ENCODE measurements at places on chromosomes 6 and 20. TPM values are rescaled to one million over a fixed set of nuclear protein-coding genes. Genes with fewer than 3 reads are reported as not detected.

- H3K36me3 ChIP-seq = no peaks in the 10 kb centered on the region
- no peaks in the 10 kb centered on the region for H3K27me3 ChIP-seq
- peak; percentile 67 for DNase-seq
- H3K4me1 ChIP-seq = no peaks in the 10 kb centered on the region
- no peak overlapping the region for H3K27ac ChIP-seq
These were observed 747.6 kb downstream of the RFPL4B start for GRCh38 chr6:113094779-113095178.

- H3K27me3 ChIP-seq = no peaks in the 10 kb centered on the region
- peak overlapping the region; percentile 71 for H3K4me3 ChIP-seq
- peaks cover 9% of the 10 kb centered on the region for H3K36me3 ChIP-seq
These were observed 102.3 kb downstream of the DST start for GRCh38 chr6:56540232-56541029.

AKAP7 gene
- 4.9 TPM for total RNA-seq

- no peak for DNase-seq
- H3K4me3 ChIP-seq = no peak overlapping the region
- H3K27me3 ChIP-seq = no peaks in the 10 kb centered on the region
- H3K36me3 ChIP-seq = peaks cover 6% of the 10 kb centered on the region
These were observed 11.2 kb downstream of the TP53INP2 start for GRCh38 chr20:34715384-34715783.

DNA sequence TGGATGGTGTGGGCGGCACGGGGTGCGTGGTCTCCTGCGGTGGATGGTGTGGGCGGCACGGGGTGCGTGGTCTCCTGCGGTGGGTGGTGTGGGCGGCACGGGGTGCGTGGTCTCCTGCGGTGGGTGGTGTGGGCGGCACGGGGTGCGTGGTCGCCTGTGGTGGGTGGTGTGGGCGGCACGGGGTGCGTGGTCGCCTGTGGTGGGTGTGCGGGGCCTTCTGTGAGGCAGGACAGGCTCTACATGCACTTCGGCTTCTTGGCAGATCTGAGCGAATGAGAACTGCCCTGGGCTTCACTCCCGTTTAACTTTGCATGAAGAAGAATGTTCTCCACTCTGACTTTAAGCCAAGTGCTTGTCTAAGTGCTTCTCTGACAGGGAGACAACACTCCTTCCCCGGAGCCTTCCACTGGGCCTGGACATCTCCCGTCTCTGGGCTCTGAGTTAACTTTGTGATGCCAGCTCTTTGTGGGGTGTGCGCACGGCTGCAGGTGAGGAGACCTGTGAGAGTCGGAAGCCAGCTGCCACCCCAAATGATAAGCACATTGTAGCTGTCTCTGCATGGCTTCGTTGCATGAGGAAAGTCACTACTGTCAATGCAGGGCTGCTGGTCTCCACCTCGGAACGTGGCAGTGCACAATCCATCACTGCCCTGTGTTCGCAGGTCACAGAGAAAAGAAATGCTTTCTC is 244.8 kb downstream of the DLL1 start:
- no peak overlapping the region for H3K27ac ChIP-seq
- no peak for DNase-seq
- H3K4me3 ChIP-seq = no peak overlapping the region
- no peaks in the 10 kb centered on the region for H3K36me3 ChIP-seq
- H3K27me3 ChIP-seq = no peaks in the 10 kb centered on the region

- no peaks in the 10 kb centered on the region for H3K4me1 ChIP-seq
- no peaks in the 10 kb centered on the region for H3K36me3 ChIP-seq
- DNase-seq = no peak
- no peaks in the 10 kb centered on the region for H3K27me3 ChIP-seq
- H3K4me3 ChIP-seq = no peak overlapping the region
- no peak overlapping the region for H3K27ac ChIP-seq
These were observed 139.6 kb upstream of the SLC35B3 start for GRCh38 chr6:8574749-8575468.

DNA sequence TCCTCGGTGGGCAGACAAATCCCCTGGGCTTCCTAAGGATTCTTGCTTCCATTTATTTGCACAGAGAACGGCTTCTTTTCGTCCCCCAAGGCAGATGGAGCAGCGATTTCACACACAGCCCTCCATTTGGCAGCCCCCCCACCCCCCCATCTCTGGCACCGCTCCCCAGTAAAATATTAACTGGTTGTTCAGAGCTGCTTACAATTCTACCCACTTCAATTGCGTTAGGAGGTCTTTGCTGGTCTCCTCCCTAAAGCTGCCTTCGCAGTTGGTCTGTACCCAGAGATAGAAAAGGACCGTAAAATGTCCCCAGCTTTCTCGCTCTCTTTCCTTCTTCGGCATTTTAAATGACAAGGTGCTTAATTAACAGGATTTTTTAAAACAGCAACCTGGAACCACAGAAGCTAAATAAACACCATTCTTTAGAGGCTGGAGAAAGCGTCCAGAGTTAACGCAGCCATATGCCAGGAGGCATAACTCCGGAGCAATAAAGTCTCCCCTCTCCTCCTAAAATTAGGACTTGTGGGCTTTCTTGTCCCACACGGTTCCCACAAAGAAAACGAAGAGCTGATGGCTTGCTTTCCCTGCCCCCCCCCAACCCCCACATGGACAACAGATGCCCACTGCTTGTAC is 1.7 kb upstream of the ZMYND8 start:
- no peaks in the 10 kb centered on the region for H3K36me3 ChIP-seq
- no peak for DNase-seq
- no peaks in the 10 kb centered on the region for H3K27me3 ChIP-seq
- H3K27ac ChIP-seq = peak overlapping the region; percentile 95

GRIK2 gene
- total RNA-seq = 2.5 TPM

DNA sequence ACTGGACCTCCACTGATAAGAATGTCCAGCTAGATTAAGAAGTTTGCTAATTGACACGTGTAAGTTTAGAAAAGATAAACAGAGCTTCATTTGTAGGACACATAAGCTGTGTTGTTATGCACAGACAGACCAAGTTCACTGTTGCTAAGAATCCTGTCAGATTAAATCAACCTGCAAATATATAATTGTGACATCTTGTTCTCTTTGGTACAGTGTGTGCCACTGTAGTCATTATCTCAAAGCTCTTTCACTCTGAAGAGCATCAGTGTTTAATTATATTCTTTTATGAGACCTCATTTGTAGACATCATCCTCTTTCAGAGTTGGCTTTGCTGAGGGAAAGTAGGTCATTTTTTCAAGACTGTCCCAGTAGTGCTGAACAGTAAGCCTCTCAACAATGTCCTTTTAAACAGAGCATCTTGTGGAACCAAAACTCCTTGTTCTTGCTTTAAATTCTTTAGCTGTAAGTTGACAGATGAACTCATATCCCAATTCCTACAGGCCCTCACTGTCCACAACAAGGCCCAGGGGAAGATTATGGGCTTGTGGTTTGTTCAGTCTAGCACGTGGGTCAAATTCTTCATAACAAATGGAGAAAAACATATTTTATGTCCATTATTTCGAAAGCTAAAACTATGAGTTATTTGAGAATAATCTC is 252.4 kb downstream of the HDGFL1 start:
- no peak overlapping the region for H3K27ac ChIP-seq
- H3K27me3 ChIP-seq = no peaks in the 10 kb centered on the region
- no peak overlapping the region for H3K4me3 ChIP-seq
- peaks cover 2% of the 10 kb centered on the region for H3K4me1 ChIP-seq
- no peaks in the 10 kb centered on the region for H3K36me3 ChIP-seq

GRCh38 chr20:44807051-44807683 is 3.2 kb downstream of the RIMS4 start:
- peaks cover 65% of the 10 kb centered on the region for H3K27me3 ChIP-seq
- no peak for DNase-seq
- no peaks in the 10 kb centered on the region for H3K4me1 ChIP-seq
- H3K4me3 ChIP-seq = no peak overlapping the region

DNA sequence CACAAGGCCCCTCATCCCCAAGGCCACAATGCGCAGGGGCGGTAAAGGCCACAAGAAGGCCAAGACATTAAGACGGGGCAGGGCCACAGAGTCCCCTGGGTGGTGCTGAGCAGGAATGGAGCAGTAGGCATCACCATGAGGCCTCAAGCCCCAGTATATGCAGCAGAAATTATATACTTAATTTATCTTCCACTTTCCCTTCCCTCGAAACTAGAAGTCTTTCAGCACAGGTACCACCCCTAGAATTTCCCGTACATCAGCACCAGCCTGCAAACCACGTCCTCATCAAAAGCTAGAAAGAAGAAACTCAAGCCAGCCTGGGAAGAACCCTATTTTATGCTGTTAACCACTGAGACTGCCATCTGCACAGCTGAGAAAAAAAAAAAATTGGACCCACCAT is 89.4 kb downstream of the PLG start:
- no peaks in the 10 kb centered on the region for H3K4me1 ChIP-seq
- no peaks in the 10 kb centered on the region for H3K27me3 ChIP-seq
- no peak for DNase-seq

OXT gene
- not detected for total RNA-seq

DNA sequence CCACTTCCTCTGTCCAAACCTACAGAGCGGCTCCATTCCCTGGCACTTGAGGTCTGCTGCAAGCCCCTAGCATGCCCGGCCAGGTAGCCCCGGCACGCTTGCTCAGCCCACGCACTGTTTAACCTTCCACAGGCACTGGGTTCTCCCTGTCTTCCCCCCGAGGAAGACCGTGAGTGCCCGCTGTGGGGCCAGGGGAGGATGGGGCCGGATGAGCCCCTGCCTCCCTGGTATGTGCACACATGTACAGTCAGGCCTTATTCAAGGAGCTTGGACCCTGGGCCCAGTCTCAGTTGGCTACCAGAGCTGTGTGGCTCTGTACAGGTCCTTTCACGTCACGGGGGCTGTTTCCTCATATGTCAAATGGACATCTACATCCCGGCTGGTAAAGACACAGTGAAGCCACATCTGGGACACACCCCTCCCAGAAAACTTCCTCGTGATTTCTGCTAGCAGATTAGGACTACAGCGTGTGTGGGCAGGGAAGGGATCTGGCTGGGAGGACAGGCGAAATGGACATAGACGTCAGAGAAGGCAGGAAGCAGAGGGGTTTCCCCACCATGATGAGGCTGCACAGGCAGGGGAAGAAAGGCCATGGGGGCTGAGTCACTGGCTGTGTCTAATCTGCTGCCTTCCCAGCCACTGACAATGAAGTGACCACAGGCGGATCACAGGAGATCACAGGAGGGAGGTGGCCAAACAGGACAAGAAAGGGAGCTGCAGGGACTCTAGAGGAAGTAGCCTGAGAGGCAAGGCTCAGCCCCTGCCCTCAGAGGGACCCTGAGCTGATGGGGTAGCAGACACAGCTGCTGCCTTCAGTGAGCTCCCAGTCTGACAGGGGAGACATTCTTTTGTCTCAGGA is 62.9 kb downstream of the MRPL14 start:
- H3K36me3 ChIP-seq = no peaks in the 10 kb centered on the region
- H3K27ac ChIP-seq = peak overlapping the region; percentile 81
- no peak overlapping the region for H3K4me3 ChIP-seq
- peak; percentile 99 for DNase-seq

- no peak overlapping the region for H3K27ac ChIP-seq
- no peaks in the 10 kb centered on the region for H3K36me3 ChIP-seq
These were observed 17.8 kb upstream of the SLC22A7 start for GRCh38 chr6:43280234-43280633.

FAM162B gene
- total RNA-seq = not detected

GRCh38 chr20:60001108-60001507 is 42.9 kb downstream of the CDH26 start:
- DNase-seq = no peak
- no peaks in the 10 kb centered on the region for H3K4me1 ChIP-seq
- H3K36me3 ChIP-seq = no peaks in the 10 kb centered on the region
- H3K27me3 ChIP-seq = no peaks in the 10 kb centered on the region
- no peak overlapping the region for H3K27ac ChIP-seq

GRCh38 chr20:63148696-63149095 is 67.2 kb downstream of the YTHDF1 start:
- H3K4me3 ChIP-seq = no peak overlapping the region
- H3K36me3 ChIP-seq = no peaks in the 10 kb centered on the region
- peaks cover 10% of the 10 kb centered on the region for H3K27me3 ChIP-seq

MUCL3 gene
- total RNA-seq = not detected

GPR63 gene
- total RNA-seq = 1.6 TPM

DNA sequence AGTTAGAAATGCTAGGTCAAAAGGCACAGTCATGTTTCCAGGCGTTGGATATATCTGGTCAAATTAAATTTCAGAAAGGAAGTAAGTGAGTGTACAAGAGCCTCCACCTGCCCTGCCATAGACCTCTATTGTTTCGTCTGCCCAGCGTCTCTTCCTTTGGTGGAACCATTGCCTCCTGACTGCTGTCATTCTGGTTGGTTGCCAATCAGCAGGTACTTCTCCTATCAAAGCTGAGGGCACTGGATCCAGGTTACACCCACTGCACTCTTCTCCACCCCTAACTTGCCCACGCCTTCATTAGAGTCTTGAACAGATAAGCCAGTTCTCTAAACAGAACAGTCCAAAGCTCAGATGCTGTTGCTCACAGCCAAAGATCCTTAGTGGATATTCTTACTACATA is 2.6 kb upstream of the WFDC5 start:
- H3K36me3 ChIP-seq = no peaks in the 10 kb centered on the region
- H3K4me3 ChIP-seq = no peak overlapping the region
- peaks cover 7% of the 10 kb centered on the region for H3K27me3 ChIP-seq
- no peak overlapping the region for H3K27ac ChIP-seq

DNA sequence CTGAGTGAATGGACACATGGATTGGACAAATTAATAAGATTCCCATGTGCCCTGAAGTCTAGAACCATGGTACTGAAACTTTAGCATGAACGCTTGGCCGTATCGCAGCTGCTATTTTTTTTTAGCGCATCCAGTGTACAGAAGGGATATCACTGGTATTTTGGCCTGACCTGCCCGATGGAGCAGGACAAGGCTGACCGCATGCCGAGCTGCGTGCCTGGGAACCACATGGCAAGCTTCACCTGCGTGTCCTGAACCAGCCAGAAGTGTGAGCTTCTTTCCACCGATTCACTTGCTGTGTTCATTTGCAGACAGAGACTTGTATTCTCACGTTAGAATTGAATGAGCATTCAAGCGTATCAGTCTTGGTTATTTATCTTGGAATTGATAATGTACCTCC is 145.7 kb downstream of the CDH4 start:
- no peaks in the 10 kb centered on the region for H3K27me3 ChIP-seq
- no peak overlapping the region for H3K4me3 ChIP-seq
- no peak for DNase-seq
- no peak overlapping the region for H3K27ac ChIP-seq

DNA sequence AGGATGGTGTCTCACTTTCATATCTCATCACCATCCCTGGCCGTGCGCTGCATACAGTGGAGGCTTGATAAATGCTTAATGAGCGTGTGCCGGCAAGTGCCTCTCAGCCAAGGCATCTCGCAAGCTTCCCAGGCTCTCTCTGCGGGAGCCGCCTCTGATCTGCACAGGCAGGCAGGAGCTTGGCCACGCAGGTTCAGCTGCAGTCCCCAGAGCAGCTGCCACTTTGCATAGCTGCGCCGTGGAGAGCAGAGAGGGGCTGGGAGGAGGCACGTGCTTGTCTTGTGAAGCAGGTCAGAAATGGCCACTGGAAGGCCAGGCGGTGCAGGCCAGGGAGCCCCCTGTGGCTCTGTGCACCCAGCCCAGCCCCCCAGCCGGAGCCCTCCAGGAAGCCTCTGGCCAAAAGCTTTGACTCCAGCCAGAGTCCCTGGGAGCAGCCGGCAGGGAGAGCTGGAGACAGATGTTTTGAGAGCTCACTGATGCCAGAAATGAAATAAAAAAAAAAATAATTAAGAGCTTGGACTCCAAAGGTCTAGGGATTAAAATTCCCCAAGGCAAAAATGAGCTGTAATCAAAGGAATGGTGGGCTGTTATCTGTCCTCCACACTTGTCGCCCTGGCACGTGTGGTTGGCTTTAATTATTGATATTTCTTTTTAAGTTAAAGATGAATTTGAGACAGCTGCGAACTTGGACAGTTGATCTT is 377.0 kb downstream of the CDH4 start:
- H3K27me3 ChIP-seq = no peaks in the 10 kb centered on the region
- no peak for DNase-seq
- no peaks in the 10 kb centered on the region for H3K4me1 ChIP-seq
- no peak overlapping the region for H3K27ac ChIP-seq

KCNB1 gene
- 0.48 TPM for total RNA-seq

Measured in astrocyte (in vitro differentiated cells and primary cell).